ENCODE measurements at places on chromosomes 16 and 17. TPM values are rescaled to one million over a fixed set of nuclear protein-coding genes. Genes with fewer than 3 reads are reported as not detected.

Gene TRIM16
- total RNA-seq, result 21.7 TPM

- DNase-seq, result no peak
Measured at GRCh38 chr17:968812-969730, 10.5 kb downstream of the NXN start.

- DNase-seq, result no peak
Measured at GRCh38 chr16:67091906-67092566, 17.7 kb upstream of the PHAF1 start.

DNA sequence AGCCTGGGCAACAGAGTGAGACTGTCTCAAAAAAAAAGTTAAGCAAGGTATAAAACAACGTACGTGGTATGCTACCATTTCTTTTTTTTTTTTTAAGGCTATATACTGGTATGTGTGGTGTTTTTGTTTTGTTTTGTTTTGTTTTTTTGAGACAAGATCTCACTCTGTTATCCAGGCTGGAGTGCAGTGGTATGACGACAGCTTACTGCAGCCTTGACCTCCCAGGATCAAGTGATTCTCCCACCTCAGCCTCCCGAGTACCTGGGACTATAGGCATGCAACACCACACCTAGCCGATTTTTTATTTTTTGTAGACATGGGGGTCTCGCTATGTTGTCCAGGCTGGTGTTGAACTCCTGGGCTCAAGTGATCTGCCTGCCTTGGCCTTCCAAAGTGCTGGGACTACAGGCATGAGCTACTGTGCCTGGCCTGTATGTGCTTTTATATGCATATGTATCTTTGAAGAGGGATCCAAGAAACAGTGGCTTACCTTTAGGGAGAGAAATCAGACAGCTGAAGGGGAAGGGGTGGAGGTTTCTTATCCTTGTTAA lies 6.5 kb downstream of the CENPV start:
- DNase-seq, result no peak
